ENCODE measurements at places on chromosomes 7 and 10.

GRCh38 chr10:74705358-74705980, 120.9 kb upstream of the KAT6B start:
- DNase-seq: no peak

GRCh38 chr10:59854571-59854970, 51.8 kb downstream of the CCDC6 start:
- no peak for DNase-seq

DNA sequence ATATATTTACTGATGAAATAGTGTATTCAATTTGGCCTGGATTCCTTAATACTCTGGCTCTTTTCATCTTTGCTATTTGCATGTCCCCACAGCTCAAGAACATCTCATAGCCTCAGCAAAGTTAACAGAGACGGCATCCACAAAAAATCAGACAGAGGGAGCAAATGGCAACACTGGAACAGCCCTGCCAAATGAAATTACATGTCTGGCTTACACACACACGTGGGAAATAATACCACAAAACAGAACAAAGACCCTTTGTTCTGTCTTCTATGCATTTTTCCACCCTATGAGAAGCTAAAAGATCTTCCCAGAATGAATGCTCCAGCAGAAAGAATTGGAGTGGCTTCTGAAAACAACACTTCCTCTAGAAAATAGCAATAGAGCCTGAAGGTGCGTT, 139.5 kb downstream of the ALOX5 start:
- no peak for DNase-seq

DNA sequence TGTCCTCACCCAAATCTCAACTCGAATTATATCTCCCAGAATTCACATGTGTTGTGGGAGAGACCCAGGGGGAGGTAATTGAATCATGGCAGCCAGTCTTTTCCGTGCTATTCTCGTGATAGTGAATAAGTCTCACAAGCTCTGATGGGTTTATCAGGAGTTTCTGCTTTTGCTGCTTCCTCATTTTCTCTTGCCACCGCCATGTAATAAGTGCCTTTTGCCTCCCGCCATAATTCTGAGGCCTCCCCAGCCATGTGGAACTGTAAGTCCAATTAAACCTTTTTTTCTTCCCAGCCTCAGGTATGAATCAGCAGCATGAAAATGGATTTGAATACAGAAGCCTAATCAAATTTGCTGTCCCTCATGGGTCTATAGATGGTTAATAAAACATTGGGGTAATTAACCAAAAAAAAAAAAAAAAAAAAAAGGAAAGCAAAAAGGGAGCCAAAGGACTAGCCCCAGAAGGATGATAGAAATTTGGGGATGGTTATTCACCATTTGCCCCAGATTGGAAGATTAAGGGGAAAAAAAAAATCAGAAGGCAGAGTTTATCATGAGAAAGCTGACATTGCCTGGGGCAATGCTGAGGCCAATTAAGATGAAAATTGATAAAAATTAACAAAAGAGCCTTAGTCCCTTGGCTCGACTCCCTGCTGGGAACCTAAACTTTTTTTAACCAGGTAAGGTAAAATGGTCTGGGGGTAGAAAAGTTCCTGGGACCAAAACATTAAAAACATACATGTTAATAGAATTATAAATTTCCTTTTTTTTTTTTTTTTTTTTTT, 27.6 kb downstream of the AVL9 start:
- DNase-seq: no peak

GRCh38 chr10:117503244-117504205, 39.0 kb upstream of the EMX2 start:
- no peak for DNase-seq

- DNase-seq: no peak
Measured at GRCh38 chr7:112938863-112939573, 147.6 kb downstream of the GPR85 start.

DNA sequence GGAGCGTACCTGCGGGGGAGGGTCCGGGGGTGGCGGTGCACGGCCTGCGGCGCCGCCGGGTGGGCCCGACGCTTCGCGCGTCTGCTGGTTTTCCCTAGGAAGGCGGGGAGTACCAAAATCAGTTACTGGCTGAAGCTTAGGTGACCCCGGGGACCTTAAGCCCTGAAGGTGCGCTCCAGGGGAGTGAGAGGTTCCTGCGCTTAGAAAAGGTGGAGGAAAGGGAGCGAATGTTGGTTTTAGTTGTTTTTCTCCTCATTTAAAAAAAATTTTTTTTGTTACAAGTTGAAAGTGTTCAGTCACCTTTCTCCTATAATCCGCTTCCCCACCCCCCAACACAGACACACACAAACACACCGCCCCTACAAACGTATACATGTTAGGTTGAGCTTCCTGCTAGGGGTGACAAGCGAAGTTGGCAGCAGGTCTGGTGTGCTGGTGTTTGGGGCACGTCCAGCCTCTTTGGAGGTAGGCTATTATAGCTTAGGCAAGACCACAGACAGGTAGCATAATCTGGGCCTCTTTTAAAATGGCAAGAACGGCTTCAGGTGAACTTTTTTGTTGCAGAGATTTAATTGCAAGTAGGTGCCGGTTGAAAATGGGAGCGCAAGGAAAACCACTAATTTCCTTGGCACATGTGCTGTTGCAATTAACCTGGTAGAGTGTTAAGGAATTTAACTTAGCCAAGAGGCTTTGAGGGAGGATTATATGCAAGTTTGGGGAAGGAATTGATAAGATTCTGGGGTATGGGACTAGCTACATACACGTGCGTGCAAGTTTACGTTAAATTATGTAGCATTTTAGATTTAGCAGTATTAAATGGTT, 945 bp downstream of the ADD3 start:
- no peak for DNase-seq

DNA sequence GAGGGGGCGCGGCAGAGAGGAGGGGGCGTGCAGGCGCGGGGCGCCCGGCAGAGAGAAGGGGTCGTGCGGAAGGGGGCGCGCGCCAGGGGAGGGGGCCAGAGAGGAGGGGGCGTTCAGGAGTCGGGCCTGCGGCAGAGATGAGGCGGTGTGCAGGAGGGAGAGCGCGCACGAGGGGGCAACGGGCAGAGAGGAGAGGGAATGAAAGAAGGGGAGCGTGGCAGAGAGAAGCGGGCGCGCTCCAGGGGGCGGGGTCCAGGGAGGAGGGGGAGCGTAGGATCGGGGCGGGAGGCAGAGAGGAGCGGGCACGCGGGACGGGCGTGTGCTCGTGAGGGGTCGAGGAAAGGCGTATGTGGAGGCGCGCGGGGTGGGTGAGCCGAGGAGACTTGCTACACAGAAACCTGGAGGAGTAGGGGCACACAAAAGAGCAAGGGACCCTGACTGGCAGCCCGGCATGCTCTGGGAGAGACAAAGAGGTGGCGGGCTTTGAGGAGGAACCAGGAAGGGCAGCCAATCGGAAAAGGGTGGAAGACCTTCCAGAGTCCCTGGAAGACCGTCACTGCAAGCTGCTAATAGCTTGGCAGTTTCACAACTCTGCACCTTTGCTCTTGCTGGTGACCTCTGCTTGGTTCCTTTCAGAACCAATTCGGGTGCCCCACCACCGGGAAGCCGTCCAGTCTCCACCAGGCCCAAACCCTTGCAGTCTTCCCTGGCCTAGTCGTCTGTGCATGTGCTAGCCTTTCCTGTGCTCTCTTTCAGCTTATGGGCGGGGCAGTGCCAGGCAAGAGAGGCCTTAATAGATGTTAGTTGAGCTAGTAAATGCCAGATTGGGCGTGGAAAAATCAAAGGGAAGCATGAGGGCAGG, 639 bp downstream of the DYDC2 start:
- DNase-seq: no peak

GRCh38 chr7:121609208-121609607, 213.1 kb upstream of the FAM3C start:
- DNase-seq: no peak

DNA sequence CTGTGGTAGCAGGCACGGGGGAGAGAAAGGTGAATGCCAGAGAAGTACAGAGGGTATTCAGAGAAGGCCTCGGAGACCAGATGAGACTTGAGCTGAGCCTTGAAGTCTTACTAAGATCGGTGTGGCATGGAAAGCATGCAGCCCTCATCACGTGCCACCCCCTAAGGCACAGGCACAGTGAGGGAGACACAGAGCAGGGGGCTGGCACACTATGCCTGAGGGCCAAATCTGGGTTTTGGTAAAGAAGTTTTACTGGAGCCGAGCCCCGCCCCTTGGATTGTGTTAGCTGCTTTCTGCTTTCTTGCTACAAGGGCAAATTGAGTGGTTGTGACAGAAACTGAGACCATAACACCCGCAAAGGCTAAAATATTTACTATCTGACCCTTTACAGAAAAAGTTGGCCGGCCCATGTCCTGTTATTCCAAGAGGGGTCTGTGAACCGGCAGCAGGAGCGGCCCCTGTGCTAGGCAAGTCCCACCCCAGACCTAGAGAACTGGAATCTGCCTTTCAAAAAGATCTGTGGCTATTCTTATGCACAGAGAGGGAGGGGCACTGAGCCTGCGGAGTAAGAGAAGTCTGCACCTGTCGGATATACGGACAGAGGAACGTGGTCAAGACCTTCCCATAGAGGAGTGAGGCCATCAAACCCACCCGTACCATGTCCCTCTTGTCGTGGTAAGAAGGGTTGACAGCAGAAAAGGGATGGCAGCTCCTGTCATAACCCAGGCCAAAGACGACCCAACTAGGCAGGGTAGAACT, 109.3 kb upstream of the RHEB start:
- DNase-seq: no peak

DNA sequence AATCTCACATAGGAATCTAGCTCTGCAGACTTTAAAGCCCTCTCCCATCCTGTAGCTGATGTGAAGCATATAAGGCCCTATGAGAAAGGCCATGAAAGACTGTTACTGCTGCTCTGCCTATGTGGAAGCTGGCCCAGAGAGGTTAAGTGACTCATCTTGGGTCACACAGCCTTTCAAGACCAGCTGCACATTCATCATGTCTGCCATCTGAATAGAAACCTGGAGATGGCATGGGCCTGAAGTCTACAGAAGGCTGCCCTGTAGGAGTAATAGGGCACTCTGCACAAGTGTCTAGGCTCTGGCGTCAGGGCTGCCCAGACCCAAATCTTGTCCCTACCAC, 59.4 kb upstream of the COL13A1 start:
- DNase-seq: no peak

GRCh38 chr7:120360918-120361317, 87.9 kb downstream of the KCND2 start:
- no peak for DNase-seq

DNA sequence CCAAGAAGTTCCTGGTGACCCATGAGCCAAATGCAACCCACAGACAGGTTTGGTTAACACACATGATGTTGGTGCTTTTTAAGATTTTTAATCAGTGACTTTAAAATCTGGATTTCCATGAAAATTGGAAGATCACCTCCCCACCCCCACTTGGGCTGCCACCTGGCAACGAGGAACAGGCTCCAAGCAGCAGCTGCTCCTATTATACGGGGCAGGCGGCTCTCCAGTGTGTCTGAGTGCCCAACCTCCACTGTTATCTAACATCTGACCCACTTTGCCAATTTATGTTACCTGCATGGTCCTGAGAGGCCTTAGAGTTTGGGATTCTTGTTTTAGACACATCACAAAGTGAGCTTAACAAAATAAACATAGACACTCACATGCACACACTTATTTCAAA, 56.4 kb downstream of the SGMS1 start:
- no peak for DNase-seq

GRCh38 chr10:83983578-83984255, 155.6 kb upstream of the GHITM start:
- no peak for DNase-seq
